HTR-8/SVneo (cell line): ENCODE measurements at places on chromosomes 6 and 20.

GRCh38 chr20:43963872-43964791 lies 49.5 kb downstream of the TOX2 start:
- DNase-seq, result no peak

- no peak for DNase-seq
Observed at GRCh38 chr6:90997076-90997475, 410.2 kb upstream of the MAP3K7 start.

DNA sequence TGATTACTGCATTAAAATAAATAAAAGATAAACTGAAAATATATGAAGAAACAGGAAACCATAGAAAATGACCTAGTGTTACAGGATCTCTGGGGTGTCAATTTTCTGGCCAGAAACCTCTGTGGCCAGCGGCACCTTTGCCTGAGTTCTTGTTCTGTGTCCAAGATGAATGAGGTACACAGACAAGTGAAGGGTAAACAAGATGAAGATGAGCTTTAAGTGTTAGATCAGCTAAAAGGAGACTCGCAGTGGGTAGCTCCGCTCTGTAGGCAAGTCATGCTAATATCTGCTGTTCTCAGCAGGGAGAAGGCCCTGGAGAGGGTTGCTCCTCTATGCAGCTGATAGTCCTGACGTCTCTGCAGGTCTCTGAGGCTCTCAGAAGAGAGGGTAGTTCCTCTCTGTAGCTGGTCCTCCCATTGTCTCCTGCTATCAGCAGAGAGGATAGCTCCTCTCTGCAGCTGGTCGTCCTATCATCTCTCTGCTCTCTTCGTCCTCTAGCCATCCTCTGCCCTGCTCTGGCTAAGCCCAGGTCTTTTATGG lies 35.9 kb upstream of the TBC1D22B start:
- no peak for DNase-seq

DNA sequence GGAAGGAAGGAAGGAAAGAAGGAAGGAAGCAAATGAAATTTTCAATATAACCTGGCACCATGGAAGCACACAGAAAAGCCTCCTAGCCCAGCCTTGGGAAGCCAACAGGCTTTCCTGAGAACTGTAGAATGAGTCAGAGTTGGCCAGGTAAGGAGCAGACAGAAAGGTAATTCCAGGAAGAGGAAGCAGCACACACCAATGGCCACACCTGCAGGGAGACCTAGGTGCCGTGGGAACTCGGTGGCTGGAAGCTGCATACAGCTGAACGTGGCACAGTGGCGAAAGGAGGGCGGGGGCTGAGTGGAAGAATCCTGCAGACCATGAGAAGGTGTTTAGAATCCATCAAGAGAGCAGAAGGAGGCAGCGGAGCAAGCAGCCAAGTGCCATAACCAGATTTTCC lies 224.8 kb upstream of the RREB1 start:
- DNase-seq, result no peak

DNA sequence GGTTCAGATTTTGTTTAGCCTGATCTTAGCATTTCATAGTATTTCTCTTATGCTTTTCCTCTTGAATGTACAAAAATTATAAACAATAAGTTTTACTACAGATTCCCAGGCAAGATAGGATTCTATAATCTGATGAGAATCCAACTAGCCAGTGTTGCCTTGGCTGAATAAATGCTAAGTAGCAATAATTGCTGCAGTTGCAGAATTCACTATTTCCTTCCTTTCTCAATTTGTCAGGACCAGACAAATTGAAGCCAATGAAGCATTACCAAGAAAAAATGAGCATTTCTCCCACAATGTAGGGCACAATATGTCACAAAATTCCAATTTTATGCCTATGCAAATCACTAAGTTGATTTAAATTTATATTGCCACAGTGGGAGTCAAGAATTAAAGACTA lies 260.2 kb downstream of the KIF16B start:
- DNase-seq, result no peak

GRCh38 chr6:106132153-106132698 lies 46.1 kb downstream of the PRDM1 start:
- DNase-seq, result no peak

- DNase-seq, result peak; percentile 12
Observed at GRCh38 chr6:10269814-10270472, 144.9 kb downstream of the TFAP2A start.

DNA sequence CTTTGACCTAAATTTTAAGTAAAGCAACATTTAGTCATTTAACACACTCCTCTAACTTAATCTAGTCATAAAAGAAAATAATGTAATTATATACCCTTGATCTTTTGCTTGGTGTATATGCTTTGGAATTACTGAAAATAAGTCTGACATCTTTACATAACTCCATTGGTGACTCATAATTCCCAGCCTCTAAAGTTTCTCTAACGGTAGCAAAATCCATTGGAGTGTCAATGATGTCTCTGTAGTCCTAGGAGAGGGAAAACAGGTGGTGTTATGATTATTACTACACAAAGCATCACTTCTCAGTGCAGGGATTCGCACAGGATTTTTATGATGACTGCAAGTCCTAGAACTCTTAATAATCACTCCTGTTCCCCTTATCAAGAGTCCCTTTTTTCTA lies 80.2 kb downstream of the IRAK1BP1 start:
- no peak for DNase-seq

DNA sequence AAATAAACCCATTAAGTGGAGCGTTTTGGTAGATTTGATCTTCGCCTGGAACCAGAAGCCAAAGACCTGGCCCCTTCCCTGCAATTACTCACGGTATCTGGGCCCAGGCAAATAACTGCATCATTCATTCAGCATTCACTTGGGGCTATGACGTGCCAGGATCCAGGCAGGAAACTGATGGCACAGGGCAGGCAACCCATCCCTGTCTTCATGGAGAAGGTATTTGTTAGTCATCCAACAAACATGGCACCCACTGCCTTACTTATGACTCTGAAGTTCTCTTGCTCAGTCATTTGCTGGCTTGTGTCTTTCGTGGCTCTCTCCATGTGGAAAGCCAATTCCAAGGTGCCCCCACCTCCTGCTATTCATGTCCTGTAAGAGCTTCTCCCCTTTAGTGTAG lies 232.4 kb downstream of the BMP7 start:
- DNase-seq, result no peak

DNA sequence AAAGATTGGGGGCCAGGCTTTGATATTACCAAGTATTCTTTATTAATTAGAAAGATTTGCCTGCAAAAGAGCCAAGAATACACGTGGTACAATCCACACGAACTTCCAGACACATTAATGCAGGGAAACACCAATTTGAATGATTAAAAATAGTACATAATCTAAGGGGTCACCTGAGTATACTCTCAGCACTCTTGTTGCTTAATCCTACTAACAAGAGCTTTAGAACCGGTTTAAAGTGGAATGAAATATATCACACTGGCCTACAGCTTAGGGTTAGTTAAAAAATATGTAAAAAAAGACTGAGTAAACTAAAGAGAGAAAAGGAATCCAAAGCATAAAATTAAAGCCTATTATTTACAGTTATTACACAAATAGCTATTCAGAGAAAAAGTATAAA lies 49.0 kb downstream of the COL9A1 start:
- DNase-seq, result no peak

DNA sequence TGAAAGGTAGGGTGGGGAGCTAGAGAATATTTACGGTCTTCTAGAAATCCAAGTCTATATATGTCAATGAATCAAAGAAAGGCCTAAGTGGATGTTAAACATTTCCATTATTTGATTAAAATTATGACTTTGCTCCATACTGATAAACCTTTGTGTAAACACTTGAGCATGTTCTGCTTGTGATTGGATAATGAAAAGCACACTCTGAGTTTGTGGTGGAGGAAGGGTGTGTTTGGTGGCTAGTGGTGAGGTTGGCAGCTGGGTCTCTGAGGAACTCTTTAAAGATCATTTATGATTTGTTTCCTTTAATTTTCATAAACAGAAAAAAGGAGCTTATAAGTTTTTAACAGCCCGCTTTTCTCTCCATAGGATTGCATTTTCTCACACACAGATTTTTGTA lies 84.7 kb downstream of the RFPL4B start:
- no peak for DNase-seq

GRCh38 chr6:134097114-134097707 lies 44.8 kb upstream of the SLC2A12 start:
- peak; percentile 68 for DNase-seq

DNA sequence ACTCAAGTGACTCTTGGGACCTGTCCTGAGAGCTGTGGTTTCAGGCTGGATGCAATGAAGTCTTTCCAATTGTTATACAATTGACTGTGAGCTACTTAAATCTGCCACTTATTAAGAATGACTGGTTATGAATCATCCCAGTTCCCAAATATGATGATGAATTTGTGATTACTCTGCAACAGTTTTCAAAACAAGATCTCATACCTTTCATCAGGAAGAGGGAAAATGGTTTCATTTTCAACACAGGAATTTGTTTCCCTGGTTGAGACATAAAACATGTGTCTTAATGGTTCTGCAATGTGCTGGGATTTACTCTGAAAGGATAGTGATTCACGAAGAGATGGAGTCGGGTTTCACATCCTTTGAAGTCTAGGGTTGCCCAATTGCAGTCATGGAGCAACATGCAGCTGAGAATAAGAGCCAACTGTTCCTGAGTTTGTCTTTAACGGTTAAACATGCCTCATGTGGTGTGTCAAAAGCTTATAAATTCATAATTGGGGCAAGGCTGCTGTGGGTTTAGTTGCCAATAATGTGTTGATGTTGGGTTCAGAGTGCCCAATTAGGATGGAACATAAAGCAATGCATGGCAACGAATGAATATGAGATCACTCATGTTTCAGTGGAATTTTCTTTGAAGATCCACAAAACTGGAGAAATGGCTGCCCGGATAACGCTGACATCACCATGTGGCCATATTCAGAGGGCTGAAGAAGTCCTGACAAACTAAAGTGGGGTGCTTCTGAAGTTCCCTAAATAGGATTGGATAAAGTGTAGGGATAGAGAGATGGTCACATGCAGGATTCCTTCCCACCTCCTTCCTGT lies 41.0 kb downstream of the CYP24A1 start:
- DNase-seq, result peak; percentile 93

GRCh38 chr6:144555066-144555465 lies 269.9 kb downstream of the UTRN start:
- DNase-seq, result no peak

GRCh38 chr6:169409742-169410312 lies 156.2 kb upstream of the THBS2 start:
- no peak for DNase-seq

GRCh38 chr6:63214816-63215215 lies 3.5 kb downstream of the FKBP1C start:
- no peak for DNase-seq

GRCh38 chr6:125951323-125951722 lies 5.2 kb upstream of the HINT3 start:
- no peak for DNase-seq

GRCh38 chr6:113289166-113289565 lies 568.0 kb upstream of the MARCKS start:
- no peak for DNase-seq

GRCh38 chr6:106448000-106448426 lies 87.5 kb downstream of the CRYBG1 start:
- no peak for DNase-seq

DNA sequence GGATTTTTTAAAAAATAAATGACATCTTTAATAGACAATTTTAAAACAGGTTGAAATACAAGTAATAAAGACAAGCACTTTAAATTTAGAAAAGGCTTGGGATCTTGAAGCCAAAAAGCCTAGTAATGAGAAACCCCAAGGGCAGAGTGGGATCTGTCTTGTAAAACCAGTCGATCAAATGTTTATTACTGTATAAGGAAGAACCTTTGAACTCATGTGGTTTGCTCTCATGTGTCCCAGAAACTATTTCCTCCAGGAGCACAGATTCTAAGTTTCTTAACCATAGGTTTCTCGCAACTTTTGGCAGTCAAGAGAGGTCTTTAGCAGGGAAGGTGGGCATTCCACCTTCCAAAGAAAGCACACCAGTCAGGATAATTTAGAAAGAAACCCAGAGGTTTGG lies 541.7 kb upstream of the BTBD3 start:
- no peak for DNase-seq

DNA sequence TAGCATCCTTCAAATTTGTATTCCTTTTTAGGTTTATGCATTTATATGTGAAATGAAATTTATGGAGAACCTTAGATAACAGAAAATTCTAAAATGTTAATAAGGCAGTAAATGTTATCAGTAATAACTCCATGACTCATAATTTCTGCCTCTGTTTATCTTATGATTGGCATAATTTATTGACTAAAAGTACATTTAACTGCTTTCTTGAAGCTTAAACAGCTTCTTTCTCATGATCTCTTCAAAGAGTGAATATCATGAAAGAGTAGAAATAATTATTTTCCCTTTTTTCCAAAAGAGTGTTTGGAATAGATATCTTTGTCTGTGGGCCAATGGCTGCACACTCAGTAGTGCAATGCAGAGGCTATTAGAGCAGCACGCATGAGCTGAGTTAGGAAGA lies 91.3 kb downstream of the SHLD1 start:
- DNase-seq, result no peak

DNA sequence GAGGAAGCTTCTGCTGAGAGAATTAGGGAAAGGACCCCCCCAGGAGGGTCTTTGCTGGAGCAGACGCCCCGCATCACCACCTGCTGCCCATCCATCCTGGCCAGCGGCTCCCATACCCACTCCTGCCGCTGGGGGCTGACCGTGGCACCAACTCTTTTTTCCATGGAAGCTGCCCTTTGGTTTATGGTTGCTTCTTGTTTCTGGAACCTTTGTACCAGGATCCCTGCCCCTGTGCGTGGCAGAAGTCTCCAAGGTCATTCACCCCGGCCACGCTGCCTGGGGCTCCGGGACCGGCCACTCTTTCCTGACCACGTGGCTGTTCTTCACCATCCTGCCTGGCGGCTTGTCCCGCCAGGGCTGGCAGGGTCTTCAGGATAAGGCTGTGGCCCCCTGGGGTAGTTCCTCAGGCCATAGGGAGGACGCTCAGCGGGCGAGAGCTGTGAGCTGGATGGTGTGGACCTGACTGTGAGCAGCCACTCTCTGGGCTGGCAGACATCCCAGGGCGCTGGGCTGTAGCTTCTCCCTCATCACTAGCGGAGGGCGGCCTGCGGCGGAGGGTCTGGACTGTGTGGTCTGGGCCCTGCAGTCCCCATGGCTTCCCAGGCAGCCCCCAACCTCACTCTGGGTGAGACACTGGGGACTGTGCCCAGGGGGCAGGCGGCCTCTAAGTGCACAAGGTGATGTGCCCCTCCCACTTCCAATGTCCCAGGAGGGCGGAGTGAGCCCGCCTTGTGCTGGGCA lies 22.8 kb upstream of the RBBP8NL start:
- DNase-seq, result no peak
